Stimulated activated CD4-positive, alpha-beta T cell treated with anti-CD3 and anti-CD28 coated beads, Interleukin-12 subunit alpha, Interleukin-12 subunit beta, amount 100 ng/mL, for 24 hours (primary cell): ENCODE measurements at places on chromosomes 11 and 22.

- DNase-seq = no peak
Measured at GRCh38 chr11:106523171-106523570, 445.7 kb downstream of the AASDHPPT start.

GRCh38 chr22:49540913-49541692 lies 286.6 kb downstream of the BRD1 start:
- DNase-seq = no peak

DNA sequence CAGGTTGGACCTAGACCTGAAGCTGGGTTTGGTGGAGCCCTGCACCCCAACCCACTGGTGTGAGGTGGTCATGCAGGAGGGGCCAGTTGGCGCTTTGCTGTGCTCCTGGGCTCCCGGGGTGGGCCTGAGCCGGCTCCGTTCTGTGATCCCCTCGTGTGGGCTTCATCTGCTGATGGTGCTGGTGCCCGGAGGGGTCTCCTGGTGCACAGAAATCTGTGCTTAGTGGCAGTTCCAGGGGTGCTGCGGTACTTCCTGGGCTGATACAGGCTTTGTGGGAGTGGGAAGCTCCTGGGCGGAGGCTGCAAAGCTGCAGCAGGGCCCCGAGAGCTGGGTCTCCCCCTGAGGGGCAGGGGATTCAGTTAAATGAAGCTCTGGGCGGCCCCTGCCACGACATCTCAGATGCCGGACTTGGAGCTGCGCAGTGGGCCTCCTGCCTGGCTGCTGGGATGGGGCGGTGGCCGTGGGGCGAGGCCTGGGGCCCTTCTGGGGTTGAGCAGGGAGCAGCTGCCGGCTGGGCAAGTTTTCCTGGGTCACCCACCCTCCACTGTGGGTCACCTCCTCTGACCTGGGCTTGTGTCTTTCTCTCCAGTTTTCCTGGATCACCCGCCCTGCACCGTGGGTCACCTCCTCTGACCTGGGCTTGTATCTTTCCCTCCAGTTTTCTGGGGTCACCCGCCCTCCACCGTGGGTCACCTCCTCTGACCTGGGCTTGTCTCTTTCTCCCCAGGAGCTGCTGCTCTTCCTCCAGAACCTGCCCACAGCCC lies 410.5 kb downstream of the TBC1D22A start:
- no peak for DNase-seq

- DNase-seq = peak; percentile 26
Measured at GRCh38 chr11:47259232-47259977, 1.6 kb downstream of the NR1H3 start.

GRCh38 chr11:68813773-68814172 lies 27.9 kb downstream of the CPT1A start:
- no peak for DNase-seq

- no peak for DNase-seq
Measured at GRCh38 chr11:77418971-77419597, 54.8 kb downstream of the PAK1 start.

DNA sequence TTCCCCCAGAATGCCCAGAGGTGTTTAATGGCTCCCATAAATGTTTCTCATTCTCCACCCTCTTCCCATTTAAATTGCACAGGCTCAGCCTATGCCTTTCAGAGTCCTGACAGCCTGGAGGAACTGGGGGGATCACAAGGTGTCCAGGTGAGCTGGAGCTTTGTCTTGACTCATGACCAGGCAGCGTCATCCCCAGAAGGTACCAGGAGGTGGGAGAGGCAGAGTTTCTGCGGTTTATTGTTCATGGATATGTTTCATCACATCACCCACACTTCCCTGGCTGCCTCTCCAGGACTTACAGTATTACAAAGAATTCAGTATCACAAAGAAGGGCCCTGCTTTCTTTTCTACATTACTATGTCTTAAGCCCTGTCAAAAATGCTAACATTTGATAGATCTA lies 103.2 kb upstream of the GALNT18 start:
- no peak for DNase-seq
